Coronary artery (tissue), 2 donors: ENCODE measurements at places on chromosomes 7 and 10.

GRCh38 chr7:132251327-132251659, 325.0 kb downstream of the PLXNA4 start:
- peak; percentile 66 for DNase-seq

GRCh38 chr7:82360591-82361368, 82.8 kb downstream of the CACNA2D1 start:
- DNase-seq: no peak

GRCh38 chr10:12750526-12751201, 250.8 kb downstream of the CCDC3 start:
- no peak for DNase-seq

DNA sequence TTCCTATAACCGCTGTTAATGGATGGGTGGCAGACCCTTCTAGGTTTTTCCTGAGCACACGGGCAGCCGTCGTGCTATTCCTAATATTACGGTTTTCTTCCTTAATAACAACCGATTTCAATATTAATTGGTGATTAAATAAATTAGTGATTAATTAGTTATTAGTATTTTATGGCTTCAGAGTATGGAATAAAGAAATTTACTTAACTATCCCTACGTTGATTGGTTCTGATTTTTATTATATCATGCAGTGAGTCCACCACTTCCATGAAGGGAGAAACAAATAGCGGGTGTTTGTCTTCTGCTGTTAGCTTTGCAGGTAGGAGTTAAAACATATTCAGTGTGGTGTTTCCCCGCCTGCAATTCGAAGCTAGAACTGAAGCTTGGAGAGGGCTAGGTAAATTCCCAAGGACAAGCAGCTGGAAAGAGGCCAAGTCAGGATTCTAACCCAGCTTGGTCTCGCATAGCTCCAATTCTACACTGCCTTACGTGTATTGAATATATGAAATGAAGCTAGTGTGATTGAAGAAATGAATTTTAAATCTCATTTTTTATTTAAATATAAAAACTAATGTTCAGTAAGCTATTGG, 928 bp upstream of the CSTF2T start:
- no peak for DNase-seq

DNA sequence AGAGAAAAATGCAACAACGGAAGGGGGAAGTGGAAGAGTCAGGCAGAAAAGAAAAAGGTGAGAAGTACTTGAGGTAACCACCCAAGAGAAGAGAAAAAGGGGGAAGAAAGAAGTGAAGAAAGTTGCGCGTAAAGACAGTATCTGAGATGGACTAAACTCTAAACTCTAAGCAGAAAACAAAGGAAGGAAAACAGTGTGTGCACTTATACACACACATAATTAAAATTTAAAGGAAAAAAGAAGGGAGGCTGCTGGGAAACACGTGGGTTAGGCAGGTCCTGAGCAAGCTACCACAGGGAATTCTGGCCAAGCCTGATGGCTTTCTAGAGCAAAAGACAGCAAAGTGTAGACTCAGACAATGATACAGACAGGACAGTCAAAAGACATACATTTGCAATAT, 78.0 kb downstream of the UBE2H start:
- DNase-seq: no peak
